ENCODE measurements at places on chromosomes 4 and X.

DNA sequence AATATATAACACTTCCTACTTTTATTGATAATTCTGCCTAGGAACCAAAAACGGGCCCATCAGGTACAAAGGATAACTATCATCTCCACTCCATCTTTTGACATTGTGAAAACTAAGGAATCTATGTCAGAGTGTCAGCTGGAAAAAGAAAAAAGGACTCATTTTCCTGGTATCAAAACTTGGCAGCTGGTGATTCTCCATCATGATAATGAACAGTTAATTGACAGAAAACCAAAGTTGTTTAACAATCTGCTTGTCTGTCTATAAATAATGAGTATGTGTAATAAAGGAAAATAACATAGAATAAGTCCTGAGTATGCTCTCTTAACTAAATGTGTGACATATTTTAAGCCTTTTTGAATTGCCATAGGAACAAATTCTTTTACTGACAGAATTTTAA is 31.4 kb downstream of the CXorf58 start:
- DNase-seq = no peak

DNA sequence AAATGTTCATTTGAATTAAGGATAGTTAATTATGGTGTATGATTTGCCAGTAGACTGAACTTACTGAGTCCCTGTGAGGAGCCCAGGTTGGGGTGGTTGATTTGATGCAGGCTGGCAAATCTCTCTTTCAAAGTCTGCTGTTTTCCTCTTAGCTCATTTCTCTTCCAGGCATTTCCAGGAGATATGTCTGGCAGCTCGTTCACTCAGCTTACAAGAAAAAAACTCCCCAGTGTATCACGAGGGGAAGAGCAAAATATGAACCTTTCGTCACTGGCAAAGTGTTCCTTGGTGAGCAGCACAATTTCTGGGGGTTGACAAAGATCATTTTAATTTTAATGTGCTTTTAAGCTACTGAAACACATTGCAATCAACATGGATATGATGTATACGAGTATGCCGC is 244.2 kb downstream of the CBLL2 start:
- DNase-seq = no peak

GRCh38 chr4:95546866-95547714 is 1.7 kb downstream of the UNC5C start:
- no peak for DNase-seq

DNA sequence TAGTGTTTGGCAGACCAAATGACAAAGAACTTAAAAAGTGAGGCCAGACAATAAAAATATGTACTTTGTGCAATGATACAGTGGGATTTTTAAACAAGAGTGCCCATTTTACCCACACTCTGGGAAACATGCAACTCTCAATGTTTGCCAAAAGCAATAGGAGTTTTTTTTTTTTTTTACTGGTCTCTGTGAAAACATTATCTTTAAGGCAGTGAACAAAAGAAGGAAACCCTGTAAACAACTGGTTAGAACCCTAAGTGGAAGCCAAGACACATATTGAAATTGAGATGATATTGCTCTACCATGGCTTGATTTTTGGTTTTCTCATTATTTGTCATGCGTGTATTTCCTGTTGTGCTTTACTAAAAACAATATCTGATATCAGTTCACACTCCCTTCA is 67.2 kb upstream of the PPP3CA start:
- DNase-seq = no peak

GRCh38 chr4:14234307-14234706 is 606.8 kb upstream of the BOD1L1 start:
- no peak for DNase-seq

- DNase-seq = no peak
These were observed 42.1 kb downstream of the NEIL3 start for GRCh38 chr4:177351622-177352244.

- DNase-seq = no peak
These were observed 1447.0 kb downstream of the C4orf33 start for GRCh38 chr4:130542953-130543352.

DNA sequence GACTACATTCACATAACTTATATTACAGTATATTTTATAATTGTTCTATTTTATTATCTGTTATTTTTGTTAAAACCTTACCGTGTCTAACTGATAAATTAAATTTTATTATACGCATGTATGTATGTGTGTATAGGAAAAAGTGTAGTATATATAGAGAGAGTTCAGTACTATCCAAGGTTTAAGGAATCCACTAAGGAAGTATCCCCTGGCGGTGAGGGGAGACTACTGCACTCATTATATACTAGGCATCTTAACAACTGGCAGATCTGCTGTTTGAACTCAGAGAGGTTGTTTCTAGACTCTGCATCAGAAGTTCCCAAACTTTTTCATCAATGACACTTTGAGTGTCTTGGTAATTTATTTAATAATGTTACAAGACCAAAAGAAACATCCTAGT is 70.9 kb downstream of the NDST4 start:
- DNase-seq = no peak

GRCh38 chr4:134934036-134934808 is 732.6 kb upstream of the PABPC4L start:
- no peak for DNase-seq

DNA sequence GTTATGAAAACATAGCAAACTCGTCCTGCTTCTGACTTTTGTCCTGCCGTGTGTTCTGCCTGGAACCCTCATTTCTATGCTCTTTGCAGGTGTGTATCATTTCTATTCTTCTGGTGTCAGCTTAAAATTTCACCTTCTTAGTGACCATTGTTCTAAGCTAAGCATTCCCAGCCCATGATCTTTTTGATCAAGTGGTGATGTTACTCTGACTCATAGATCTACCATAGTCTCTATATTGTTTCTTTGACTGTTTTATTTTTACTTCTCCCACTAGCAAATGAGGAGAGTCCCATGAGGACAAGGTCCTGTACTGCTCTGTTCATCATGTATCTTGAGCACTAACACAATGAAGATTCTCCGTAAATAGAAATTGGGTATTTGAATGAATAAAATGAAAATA is 14.1 kb upstream of the CXCL6 start:
- DNase-seq = no peak

GRCh38 chr4:35525192-35525978 is 718.9 kb downstream of the ARAP2 start:
- DNase-seq = no peak

- DNase-seq = no peak
These were observed 37.5 kb downstream of the FGFBP1 start for GRCh38 chr4:15901007-15901406.

DNA sequence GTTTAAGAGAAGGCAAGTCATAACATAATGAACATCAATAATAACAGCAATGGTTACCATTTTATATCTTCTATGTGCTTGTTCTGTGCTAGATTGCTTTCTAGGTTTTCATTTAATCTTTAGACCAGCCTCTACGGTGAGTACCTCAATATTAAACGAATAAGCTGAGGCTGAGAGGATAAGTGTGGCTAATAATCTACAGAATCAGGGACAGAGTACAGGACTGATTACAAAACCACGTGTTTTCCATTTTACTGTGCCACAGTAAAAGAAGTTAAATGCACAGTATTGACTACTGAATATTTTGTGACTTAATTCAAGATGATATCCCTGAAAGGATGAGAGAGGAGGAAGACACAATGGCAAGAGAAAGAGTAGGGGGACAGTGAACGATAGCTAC is 56.3 kb downstream of the HUWE1 start:
- no peak for DNase-seq

GRCh38 chr4:64698171-64698570 is 288.9 kb upstream of the TECRL start:
- no peak for DNase-seq

GRCh38 chr4:99724067-99724466 is 66.4 kb upstream of the C4orf54 start:
- no peak for DNase-seq

DNA sequence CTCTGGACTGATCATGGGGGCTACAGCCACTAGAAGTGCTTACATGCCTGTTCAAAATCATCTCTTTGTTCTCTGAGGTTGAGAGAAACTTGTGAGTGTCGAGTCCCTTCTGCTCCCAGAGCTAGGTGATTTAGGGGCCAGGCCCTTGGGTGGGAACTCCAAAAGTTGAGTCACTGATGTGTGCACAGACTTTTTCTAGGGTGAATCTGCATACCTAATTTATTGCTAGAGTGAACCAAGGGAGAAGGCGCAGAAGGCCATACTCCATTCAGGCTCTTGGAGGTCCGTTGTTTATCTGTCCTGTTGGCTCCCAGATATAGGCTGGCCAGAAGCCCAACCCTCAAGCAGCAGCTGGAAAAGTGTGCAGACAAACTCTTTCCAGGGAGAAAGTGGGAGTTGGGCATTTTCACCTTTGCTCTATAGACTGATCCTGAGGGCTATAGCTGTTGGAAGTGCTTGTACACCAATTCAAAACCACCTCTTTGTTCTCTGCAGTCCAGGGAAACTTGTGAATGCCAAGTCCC is 80.8 kb upstream of the ARX start:
- no peak for DNase-seq

GRCh38 chr4:181613200-181613599 is 630.0 kb upstream of the TENM3 start:
- no peak for DNase-seq

GRCh38 chr4:10115271-10115796 is 1.3 kb downstream of the WDR1 start:
- no peak for DNase-seq

DNA sequence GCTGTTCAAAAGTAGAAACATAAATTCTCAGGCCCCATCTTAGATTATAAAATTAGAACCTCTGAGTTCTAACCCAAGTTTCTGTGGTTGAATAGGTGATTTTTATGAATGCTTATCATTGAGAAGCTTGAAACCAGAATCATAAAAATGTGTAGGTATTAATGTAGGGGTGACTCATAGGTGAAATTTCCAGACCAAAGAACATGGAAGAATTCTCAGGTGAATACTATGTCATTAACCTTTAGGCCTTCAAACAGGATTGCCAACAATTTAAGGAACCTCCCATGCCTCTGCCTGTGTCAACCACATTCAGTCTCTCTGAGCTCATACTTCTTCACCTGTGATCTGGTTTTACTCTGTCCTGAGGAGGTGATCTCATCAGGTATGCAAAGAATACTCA is 177.8 kb downstream of the NPFFR2 start:
- no peak for DNase-seq

DNA sequence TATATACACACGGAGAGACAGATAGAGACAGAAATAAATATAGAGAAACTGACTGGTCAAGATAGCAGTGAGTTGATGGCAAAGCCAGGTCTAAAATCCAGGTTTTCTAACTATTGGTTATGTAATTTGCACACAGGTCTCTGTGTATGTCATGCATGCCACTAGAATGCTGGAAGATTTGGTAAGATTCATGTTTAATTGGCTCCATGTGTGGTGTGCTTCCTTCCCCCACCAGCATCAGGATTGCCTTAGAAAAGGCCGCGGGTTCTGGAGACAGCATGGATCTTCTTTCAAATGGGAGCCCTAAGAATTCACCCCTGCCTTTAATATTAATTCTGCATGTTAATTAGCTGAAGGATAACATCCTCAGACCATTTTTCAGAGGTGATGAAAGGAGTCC is 31.3 kb downstream of the HAND2 start:
- DNase-seq = no peak

DNA sequence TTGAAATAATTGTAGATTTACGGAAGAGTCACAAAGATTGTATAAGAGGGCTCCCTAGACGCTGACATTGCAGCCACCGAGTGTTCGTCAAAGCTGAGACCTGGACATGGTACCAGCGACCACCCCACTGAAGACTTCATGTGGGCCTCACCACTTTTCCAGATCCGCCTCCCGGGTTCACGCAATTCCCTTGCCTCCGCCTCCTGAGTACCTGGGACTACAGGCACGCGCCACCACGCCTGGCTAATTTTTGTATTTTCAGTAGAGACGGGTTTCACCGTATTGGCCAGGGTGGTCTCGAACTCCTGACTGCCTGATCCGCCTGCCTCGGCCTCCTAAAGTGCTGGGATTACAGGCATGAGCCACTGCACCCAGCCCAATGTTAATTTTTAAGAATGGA is 29.7 kb downstream of the CPLX1 start:
- DNase-seq = no peak

- DNase-seq = no peak
These were observed 1.4 kb downstream of the LSM6 start for GRCh38 chr4:146176891-146177290.

GRCh38 chr4:70778888-70779422 is 57.2 kb downstream of the RUFY3 start:
- DNase-seq = no peak

DNA sequence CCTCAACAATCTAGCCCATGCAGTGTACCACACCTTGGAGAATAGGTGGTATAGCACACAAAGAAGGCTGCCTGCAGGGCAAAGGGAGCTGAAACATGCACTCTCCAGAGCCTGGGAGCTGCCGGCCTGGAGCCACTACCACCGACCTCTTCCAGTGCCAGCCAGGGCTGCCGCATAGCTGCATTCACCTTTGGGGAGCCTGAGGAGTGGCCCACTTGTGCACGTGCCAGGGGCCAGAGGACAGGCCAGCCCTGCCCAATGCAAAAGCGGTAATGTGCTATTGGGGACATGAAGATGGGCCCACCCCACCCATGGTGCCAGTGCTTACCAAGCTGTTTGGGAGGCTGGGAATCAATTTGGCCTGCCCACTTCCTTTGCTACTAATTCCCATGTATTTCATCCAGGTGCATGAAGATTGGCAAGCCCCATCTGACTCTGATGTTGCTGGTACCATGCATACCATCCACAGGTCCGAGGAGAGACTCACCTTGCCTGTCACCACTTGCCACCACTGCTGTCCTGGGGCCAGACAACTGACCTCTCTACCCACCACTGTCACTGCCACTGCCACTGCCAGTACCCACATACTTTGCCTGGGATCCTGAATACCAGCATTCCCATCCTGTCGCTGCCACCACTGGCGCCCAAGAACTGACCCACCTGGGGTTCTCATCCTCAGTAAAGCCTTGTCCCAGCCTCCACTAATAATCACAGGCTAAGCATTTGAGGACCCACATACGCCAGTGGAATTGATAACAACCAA is 506.9 kb downstream of the MAGEB5 start:
- DNase-seq = no peak

GRCh38 chrX:136182414-136182813 is 35.1 kb downstream of the FHL1 start:
- DNase-seq = no peak

- DNase-seq = no peak
These were observed 233.3 kb downstream of the USP46 start for GRCh38 chr4:52425751-52426326.

DNA sequence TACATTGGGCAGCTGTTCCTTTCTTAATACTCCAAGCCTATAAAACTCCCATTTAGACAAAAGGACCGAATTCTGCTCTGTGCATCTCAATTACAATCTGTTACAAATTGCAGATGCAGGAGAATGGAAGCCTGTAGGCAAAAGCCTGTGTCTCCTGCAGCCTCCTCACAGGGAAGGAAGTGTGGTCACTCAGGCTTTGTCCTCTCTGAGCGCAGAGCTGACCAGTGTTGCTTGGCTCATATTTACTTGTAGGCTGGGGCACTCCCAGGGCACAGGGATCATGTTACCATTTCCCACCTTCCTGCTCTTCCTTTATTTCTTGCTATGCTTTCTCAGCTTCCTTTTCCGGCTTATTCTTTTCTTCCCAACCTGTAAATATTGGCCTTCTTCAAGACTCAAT is 15.7 kb downstream of the SUPT20HL2 start:
- no peak for DNase-seq
